ENCODE measurements at places on chromosomes 12 and 14. TPM values are rescaled to one million over a fixed set of nuclear protein-coding genes. Genes with fewer than 3 reads are reported as not detected.

Gene CMA1
- total RNA-seq: not detected

Gene KCNMB4
- 0.23 TPM for total RNA-seq

DNA sequence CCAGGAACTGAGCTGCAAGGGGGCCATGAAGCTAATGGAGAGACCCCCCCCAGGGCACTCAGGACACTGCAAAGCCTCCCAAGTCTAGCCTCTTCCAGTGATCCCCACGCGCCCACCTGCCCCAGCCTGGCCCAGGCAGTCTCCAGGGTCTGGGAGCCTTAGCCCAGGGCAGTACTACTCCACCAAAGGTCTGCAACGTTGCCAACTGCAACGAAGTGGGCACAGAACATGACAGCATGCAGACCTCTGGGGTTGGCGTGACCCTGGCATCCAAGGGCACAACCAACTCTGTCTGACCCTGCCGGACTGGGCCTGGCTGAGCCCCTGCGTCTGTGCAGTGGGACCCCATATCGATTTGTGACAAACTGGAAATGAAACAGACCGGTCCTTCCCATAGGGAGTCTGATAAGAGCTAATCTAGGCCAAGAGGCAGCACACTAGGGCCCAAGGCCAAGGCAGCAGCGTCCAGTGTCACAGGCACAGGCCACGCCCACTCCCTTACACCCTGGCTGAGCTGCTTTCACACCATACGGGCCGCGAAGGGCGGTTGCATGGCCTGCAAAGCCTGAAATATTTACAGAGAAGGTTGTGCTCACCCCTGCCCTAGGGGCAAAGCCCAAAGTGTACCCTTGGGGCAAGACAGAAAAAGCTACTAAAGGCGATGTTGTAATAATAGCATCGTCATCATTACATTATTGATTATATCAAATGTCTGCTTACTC, 76.7 kb downstream of the NCOR2 start:
- DNase-seq: no peak

- peak; percentile 54 for DNase-seq
These were observed 56.5 kb downstream of the HCAR2 start for GRCh38 chr12:122646517-122647217.

GRCh38 chr14:71883094-71883493, 49.1 kb upstream of the RGS6 start:
- no peak for DNase-seq

- DNase-seq: no peak
These were observed 295.2 kb upstream of the SRRM4 start for GRCh38 chr12:118685983-118686607.

DNA sequence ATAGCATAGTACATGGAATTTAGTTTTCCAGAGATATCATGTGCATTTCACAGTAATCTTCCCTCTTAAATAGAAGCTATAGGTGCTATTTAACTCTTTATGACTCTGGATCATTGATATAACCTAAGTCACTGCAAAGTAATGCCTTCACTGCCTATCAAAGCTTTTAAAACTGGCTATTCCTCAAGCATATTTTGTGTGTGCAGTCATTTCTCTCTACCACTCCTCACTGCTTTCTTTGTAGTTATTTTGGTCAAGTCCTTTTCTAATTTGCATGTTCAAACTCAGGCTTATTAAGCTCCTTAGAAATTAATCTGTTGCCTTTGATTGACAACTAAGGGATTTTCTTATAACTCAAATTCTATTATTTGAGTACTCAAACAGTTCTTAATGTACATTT, 79.4 kb upstream of the PLEKHG7 start:
- no peak for DNase-seq

DNA sequence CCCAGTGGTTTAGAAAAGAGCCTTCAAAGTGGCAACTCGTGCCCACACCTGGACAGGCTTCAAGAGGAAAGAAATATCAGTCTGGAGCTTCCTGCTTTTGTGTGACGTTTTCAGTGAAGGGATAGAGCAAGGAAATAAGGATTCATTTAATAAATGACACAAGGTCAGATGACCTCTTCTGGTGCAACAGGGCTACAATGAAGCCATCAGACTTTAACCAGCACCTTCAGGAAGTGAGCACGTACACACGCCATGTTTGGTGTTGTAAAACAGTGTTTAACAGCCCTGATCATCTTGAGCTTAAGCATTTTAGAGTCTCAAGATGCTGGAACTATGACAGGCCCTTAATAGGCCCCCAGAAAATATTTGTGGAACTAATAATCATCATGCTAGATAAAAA, 59.1 kb downstream of the CCDC60 start:
- no peak for DNase-seq

DNA sequence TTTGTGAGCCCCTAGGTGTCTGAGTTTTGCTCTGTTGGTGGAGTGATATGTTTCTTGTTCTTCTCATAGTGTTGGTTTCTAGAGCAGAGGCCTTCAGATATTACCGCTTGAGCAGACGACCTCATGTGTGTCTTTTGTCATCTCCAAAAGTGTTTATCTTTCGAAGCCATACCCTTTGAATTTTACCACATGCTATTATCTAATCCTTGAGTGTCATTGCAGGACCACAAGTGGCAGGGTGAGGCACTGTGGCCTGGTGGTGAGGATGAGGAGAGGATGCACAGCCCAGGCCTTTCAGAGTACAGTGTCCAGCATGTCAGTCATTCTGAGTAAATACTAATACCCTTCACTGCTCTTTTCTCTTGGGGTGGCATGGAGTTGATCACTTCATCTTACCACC, 57.2 kb upstream of the CISTR start:
- no peak for DNase-seq

DNA sequence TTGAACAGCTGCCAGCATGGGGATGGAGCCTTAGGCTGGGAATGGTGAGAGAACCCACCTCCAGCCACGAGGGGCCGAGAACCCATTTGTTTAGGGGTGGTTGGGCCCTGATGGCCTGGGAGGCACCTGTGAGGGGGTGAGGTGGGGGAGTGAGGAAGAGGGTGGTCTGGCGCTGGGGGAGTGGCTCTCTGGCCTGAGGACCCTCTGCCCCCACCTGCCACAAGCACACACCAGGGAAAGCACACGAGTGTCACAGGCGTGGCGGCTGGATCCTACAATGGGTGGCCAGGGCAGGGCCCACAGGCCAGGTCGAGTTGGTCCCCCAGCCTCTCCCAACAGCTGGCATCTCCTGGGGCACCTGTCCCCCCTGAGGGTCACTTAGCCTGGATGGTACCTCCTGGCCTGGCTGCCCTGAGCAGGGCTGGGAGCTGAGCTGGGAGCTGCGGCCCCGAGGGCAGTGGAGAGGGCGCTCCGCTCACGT, 340.5 kb downstream of the TMEM121 start:
- no peak for DNase-seq

GRCh38 chr12:42706321-42706720, 116.8 kb upstream of the PRICKLE1 start:
- DNase-seq: no peak

Measured in activated CD4-positive, alpha-beta memory T cell treated with anti-CD3 and anti-CD28 coated beads, Interleukin-2, amount 10 ng/mL, durations not matched to agents 7 days and 5 days (primary cell).